DMS79 treated with DMSO at 0.1 percent for 48 hours (cell line): ENCODE measurements at places on chromosomes 3 and 15.

DNA sequence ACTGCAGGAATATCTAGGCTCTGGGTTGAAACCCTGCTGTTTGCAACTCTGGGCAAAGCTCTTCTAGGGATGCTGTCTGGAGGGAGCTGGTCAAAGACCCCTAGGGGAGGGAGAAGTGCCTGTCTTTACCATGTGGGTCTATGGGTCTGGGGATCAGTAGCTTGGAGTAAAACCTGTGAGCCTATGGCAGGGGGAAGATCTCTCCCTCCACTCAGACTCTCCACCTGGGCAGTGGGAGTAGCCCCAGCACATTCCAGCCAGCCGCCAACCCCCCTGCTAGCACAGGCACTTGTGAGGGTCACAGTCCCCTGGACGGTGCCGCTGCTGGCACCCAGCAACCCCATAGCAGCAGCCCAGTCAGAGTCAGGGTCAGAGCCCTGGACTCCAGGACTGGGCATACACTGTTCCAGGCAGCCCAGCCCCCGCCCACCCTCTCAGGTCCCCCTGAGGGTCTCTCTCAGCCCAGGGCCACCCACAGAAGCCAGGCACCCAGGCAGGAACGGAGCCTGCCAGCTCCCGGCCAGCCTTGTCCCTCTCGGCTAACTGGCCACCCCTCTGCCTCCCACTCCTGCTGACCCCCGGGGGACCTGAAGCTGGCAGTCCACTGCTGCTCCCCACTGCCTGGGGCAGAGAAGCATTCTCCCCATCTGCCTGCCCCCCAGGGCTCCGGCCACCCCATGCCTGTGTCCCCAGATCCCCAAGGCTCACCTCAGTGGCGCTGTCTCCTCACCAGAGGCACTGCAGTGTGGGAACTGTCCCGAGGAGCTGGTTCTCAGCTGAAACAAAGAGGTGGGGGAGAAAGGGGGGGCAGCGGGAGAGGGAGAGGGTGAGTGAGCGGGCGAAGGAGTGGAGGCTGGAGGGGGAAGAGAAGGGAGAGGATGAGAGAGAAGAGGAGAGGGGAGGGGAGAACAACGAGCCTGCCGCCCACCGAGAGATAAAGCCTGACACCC is 10.8 kb downstream of the GLYCTK start:
- no peak for DNase-seq

DNA sequence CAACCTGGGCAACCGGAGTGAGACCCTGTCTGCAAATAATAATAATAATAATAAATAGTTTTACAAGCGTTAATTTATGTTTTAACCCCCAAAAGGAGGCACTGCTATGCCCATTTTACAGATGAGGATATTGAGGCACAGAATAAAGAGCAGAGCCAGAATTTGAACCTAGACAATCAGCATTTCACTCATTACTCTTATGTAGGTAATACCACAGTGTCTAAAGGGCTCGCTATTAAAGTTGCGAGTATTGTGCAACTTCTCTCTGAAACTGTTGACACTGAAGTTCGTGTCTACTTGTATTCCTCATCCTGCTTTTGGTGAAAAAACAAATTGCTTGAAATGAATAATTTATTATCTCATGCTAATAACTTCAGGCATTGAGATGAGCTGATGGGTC is 2.8 kb downstream of the C2CD4A start:
- no peak for DNase-seq

GRCh38 chr3:109831403-109831802 is 494.1 kb upstream of the DPPA4 start:
- no peak for DNase-seq

DNA sequence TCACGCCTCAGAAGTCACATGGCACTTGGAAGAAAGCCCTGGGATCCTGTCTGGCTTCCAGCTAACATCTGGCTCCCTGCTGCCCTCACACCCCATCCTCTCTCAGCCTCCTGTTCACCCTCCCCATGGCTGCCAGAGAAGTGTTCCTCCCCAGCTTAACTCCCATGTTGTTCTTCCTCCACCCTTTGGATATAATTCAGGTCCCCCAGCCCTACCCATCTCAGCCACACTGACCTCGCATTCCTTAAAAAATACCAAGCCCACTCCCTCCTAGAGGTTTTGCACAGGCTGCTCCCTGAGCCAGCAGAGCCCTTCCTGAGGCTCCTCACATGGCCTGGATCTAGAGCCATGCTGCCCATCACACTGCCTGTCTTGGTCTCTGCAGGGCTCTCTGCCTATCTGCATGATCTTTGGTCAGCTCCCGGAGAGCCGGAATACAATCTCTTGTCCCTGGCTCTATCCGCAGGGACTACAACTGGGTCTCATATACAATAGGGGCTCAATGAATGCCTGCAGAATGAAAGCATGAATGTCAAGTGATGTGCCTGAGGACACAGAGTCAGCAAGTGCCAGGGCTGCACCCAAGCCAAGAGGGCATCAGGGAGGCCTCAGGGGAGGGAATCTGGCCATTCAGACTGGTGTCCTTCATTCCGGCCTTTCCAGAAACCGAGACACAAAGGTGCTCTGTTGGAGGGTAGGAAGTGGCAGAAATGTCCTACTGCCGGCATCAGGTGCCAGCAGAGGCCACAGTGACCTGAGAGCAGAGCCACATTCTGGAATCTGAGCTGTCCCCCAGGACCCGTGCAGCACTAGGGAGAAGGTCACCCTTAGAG is 3.8 kb upstream of the TKT start:
- no peak for DNase-seq
